Breast epithelium (tissue), 4 donors: ENCODE measurements at places on chromosomes 6 and 20.

GRCh38 chr6:156662025-156662445 is 115.1 kb upstream of the ARID1B start:
- no peak for DNase-seq
- no peaks in the 10 kb centered on the region for H3K36me3 ChIP-seq
- no peak overlapping the region for H3K27ac ChIP-seq
- no peaks in the 10 kb centered on the region for H3K4me1 ChIP-seq
- no peaks in the 10 kb centered on the region for H3K27me3 ChIP-seq

- DNase-seq: no peak
- no peaks in the 10 kb centered on the region for H3K4me1 ChIP-seq
- no peak overlapping the region for H3K27ac ChIP-seq
Observed at GRCh38 chr6:139303185-139303584, 11.4 kb upstream of the TXLNB start.

- no peak overlapping the region for H3K4me3 ChIP-seq
- H3K4me1 ChIP-seq: no peaks in the 10 kb centered on the region
- no peak for DNase-seq
- H3K27me3 ChIP-seq: no peaks in the 10 kb centered on the region
- no peak overlapping the region for H3K27ac ChIP-seq
Observed at GRCh38 chr20:23926944-23927872, 47.7 kb upstream of the CST5 start.

- no peak overlapping the region for H3K27ac ChIP-seq
- no peak overlapping the region for H3K4me3 ChIP-seq
- H3K4me1 ChIP-seq: no peaks in the 10 kb centered on the region
- H3K27me3 ChIP-seq: no peaks in the 10 kb centered on the region
- no peak for DNase-seq
Observed at GRCh38 chr6:74075323-74075722, 379.3 kb downstream of the CD109 start.

DNA sequence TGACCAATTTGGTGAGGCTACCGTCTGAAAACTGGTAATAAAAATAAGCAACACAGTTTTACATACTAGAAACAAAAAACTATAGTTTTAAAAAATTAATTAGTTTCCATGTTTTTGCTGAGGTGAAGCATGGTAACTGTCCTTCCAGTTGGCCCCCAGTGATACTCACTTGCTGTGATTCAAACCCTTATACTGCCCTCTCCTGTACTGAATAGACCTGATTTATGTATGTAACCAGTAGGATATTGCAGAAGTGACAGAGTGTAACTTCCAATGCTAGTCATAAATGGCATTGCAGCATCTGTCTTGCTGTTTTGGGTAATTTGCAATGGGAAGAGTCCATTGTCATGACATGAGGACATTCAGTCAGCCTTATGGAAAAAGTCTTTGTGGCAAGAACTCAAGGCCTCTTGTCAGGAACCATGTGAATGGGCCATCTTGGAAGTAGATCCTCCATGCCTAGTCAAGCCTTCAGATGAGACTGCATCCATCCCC is 8.9 kb upstream of the CHD6 start:
- H3K27me3 ChIP-seq: no peaks in the 10 kb centered on the region
- no peak for DNase-seq
- no peaks in the 10 kb centered on the region for H3K4me1 ChIP-seq
- no peaks in the 10 kb centered on the region for H3K36me3 ChIP-seq
- no peak overlapping the region for H3K4me3 ChIP-seq
- no peak overlapping the region for H3K27ac ChIP-seq

GRCh38 chr6:84882768-84883766 is 118.7 kb upstream of the TBX18 start:
- H3K27me3 ChIP-seq: no peaks in the 10 kb centered on the region
- H3K36me3 ChIP-seq: no peaks in the 10 kb centered on the region
- no peaks in the 10 kb centered on the region for H3K4me1 ChIP-seq
- H3K4me3 ChIP-seq: no peak overlapping the region

DNA sequence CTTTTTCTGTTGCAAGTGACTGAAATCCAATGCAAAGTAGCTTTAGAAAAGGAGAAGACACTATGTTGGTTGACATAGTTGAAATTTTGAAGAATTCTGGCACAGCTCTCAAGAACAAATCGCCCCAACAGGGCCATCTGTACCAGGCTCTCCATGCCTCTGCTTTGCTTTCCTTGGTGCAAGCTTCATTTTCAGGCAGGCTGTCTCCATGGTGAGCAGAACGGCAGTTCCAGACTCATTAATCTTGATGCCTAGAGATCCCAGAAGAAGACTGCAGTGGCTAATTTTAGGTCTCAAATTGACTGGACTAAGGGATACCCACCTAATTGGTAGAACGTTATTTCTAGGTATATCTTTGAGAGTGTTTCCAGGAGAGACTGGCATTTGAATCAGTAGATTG is 950.7 kb upstream of the FLRT3 start:
- H3K4me3 ChIP-seq: no peak overlapping the region
- DNase-seq: no peak
- H3K4me1 ChIP-seq: no peaks in the 10 kb centered on the region
- H3K27ac ChIP-seq: no peak overlapping the region

GRCh38 chr6:155974359-155974758 is 518.7 kb upstream of the NOX3 start:
- DNase-seq: no peak
- no peaks in the 10 kb centered on the region for H3K4me1 ChIP-seq
- no peaks in the 10 kb centered on the region for H3K27me3 ChIP-seq

GRCh38 chr6:69719602-69720193 is 77.1 kb downstream of the LMBRD1 start:
- no peak for DNase-seq
- no peak overlapping the region for H3K27ac ChIP-seq
- H3K36me3 ChIP-seq: no peaks in the 10 kb centered on the region
- no peaks in the 10 kb centered on the region for H3K27me3 ChIP-seq
- H3K4me1 ChIP-seq: no peaks in the 10 kb centered on the region
